ENCODE measurements at places on chromosomes 12 and 14.

- no peak for DNase-seq
Measured at GRCh38 chr14:65745396-65746190, 333.1 kb downstream of the FUT8 start.

GRCh38 chr14:51873221-51873893, 12.9 kb downstream of the GNG2 start:
- DNase-seq: peak; percentile 84

- no peak for DNase-seq
Measured at GRCh38 chr12:449203-449602, 10.5 kb upstream of the B4GALNT3 start.

GRCh38 chr12:131196220-131196619, 242.5 kb downstream of the ADGRD1 start:
- no peak for DNase-seq

DNA sequence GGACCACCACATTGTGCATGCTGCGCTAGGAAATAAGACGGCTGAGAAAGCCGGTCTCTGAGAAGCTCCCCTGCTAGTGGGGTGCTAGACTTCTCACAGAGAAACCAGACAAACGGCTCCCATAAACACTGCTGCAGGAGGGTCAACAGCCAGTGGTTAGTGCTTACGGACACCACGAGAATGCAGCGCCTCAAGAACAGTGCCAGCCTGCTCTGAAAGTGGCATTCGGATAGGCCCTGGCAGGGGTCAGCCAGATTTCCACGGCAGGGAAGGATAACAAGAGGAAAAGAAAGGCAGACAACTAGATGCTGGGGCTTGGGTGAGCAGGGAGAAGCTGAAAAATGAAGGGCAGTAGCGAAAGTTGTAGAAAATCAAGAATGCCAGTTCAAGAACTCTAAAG, 26.4 kb downstream of the PPTC7 start:
- no peak for DNase-seq

DNA sequence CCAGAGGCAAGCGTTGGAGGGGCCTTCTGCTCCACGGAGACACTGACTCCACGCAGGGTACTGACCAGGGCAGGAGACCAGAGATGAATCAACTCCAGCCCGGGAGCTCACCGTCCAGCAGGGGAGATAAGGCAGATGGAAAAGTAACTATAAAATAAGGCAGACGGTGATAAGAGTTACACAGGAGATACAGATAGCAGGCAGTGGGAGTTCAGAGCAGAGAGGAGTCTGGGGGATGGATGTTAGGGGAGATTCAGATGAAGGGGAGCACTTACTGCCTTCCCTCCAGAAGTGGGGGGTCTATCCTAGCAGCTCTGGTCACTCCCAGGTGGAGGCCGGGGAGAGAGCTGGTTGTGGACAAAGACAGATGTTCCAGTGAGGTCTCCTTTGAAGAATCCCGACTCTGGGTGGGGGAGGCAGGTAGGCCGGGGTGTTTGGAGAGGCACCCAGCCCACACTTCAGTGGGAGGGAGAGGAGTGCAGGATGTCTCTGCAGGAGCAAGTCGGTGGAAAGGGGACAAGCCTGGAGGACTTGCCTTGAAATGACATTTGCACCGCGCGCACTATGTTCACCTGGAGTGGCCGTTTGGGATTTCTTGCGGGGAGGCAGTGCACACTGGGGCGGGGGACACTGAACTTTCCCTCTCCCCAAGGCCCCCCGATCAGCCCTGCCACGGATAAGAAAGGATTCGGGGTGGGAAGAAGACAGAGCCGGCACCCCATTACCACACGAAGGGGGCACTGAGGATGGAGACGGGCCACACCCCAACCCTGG, 1.2 kb downstream of the PITPNM2 start:
- no peak for DNase-seq

DNA sequence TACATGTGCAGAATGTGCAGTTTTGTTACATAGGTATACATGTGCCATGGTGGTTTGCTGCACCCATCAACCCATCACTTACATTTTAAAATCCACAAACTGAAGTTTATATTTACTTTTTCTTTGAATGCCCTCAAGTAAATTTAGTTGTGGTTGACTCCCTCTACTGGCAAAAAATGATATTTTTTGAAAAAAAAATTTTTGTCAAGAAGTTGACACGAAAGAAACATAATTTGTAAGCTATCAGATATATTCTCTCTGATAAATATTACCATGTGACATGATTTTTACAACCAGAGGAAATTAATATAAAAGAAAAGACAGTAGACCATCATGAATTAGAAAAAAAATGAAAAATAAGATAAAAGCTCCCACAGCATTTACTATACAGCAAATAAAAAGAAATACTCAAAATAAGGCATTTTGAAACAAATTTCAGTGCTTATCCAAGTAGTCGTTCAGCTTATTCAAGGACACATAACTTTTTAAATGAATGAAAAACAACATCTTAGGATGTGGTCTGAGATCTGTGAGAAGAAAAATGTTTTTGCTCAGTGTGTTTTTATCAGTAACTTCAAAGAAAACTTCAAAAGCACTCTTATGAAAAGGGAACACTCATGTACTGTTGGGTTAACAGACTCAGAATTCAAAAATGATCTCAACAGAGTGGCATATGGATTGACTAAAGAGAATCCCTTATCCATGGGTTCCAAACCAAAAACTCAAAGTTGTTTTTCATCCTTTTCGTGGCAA, 30.0 kb upstream of the GRIP1 start:
- DNase-seq: peak; percentile 30

GRCh38 chr14:89740241-89740640, 214.3 kb downstream of the EFCAB11 start:
- DNase-seq: no peak

DNA sequence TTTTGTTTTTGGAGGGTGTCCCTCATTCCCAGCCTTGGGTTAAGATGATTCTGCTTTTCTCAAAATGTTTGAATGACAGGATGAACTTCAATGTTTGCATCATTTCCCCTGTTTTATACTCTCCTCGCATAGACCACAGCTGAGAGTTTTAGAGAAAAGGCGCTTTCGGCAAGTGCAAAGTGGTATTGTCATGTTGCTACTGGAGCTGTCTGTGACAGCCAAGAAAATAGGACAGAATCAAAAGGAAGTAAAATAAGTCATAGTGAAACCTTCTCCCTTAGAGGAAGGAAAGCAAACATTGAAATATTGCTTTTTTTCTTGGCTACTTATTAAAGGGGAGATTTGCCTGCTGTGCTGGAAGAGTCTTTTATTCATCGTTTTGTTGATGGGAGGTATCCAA, 33.5 kb upstream of the ARHGAP5 start:
- DNase-seq: peak; percentile 32

GRCh38 chr12:60152756-60153155, 556.9 kb downstream of the SLC16A7 start:
- DNase-seq: no peak

DNA sequence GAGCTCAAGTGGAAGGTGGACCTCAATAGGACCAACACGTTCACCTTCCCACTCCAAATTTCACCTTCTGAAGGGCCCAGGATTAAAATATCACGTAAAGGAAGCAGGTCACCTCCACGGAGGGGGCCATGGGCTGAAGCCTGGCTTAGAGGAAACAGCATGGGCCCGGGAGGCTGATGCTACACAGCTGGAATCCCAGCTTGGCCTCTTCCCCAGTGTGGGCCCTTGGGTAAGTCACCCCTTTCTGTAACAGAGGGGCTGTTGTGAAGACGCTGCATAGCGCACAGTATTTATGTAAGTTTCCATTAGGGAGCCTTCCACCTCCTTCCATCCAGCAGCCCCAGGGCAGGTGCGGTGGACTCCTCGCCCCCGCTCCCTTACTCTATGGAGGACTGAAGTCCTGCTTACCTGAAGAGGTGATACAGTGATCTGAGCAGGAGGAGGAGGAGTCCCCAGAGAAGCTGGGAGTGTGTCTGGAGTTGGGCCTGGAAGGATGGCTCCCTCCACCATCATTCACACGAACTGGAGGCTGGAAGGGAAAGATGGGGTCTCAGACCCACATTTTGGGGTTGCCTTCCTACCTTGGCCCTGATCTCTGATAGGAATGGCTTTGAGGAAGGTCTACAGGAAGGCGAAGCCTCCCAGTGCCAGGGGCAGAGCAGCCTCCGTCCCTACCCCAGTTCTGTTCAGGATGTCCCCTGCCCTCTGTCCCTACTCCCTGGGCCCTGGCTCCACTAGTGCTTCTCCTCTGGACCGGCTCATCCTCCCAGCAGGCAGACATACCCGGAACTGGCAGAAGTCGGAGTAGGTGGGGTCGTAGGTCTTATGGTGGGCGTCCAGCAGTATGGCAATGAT, 37.2 kb upstream of the HDAC7 start:
- no peak for DNase-seq

- peak; percentile 54 for DNase-seq
Measured at GRCh38 chr12:49689237-49689636, 18.0 kb downstream of the FMNL3 start.

DNA sequence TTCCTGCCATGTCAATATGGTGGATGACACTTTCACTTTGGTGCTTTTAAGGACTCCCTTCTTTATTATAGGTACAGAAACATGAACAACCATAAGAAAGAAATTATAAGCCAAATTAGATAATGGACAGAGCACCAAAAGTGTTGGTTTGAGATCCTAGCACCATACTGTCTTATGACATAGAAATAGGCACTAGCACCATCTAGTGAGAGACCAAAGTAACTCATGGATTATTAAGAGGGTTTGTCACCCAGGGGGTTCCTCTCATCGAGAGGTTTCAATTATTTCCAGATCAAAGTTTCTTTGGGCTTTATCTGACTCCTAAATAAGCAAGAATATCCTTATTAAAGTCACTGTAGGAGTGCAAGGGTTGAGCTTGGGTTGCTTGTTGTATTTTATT, 153.0 kb upstream of the DIO2 start:
- peak; percentile 5 for DNase-seq

Measured in inflammatory macrophage treated with lipopolysaccharide for 4 hours (primary cell).